ENCODE measurements at places on chromosomes 2 and 18.

DNA sequence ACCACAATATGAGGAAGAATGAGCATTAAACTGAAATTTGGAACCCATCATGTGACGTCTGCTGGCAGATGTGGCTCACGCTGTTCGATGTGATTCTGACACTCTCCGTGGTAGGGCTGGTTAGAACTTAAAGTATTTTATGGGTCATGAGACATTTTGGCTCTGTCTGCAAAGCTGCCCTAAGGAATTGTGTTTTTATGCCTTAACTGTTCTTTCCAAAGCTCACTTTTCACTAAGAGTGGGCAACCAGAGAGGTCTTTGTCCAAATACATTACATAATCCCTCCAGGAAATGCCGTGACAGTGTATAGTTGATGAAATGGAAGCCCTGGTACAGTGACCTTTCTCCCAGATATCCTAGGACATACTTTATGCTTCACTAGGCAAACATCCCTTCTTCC lies 119.1 kb downstream of the AQP4 start:
- no peak for DNase-seq

DNA sequence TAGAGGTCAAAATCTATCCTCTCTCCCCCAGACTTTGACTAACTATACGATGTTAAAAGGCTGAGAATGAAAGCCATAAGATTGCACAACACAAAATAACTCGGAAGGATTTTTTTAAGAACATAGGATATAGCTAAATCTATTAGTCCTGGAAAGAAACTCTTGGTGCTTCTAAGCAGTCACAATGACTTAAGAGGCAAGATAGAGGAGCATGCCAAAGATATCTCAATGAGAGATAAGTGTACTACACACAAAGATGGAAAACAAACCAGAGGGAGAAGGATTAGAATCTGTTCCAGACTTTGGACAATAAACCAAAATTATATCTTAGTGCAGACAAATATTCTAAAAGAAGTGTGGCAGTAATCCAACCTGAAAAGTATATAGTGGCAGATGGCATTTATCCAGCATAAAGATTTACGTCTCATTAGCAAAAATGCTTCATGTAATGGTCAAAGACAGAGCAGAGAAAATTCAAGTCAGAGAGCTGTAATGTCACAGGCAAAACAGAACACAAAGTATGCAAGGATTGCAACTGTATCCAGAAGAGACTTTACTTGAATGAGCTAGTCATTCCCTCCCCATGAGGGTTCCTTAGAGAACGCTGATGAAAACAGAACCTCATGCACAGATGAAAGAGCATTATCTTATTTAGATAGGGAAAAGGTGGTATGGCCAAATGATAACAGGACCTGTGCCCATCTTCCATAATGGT lies 28.8 kb upstream of the EVA1A start:
- no peak for DNase-seq

DNA sequence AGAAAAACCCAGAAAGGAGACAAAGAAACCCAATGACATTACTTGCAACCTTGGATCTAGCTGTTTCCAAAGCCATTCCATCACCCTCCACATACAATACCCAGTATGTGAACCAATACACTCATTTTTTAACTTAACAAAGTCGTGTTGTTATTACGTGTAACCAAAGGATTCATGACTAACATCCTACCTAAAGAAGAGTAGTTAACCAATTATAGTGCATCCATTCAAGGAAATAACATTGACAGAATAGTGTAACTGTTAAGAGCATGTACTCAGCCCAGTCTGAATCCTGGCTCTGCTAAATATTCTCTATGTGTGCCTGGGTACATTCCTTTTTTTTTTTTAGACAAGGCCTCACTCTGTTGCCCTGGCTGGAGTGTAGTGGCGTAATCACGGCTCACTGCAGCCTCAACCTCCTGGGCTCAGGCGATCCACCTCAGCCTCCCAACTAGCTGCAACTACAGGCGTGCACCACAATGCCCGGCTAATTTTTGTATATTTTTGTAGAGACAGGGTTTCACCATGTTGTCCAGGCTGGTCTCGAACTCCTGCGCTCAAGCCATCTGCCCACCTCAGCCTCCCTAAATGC lies 9.9 kb downstream of the TLK1 start:
- DNase-seq, result no peak

- DNase-seq, result no peak
These were observed 25.2 kb downstream of the FAM228A start for GRCh38 chr2:24199968-24200590.

GRCh38 chr2:213429516-213429915 lies 145.3 kb downstream of the SPAG16 start:
- DNase-seq, result no peak

- DNase-seq, result no peak
These were observed 44.7 kb downstream of the ANKRD12 start for GRCh38 chr18:9181275-9181674.

DNA sequence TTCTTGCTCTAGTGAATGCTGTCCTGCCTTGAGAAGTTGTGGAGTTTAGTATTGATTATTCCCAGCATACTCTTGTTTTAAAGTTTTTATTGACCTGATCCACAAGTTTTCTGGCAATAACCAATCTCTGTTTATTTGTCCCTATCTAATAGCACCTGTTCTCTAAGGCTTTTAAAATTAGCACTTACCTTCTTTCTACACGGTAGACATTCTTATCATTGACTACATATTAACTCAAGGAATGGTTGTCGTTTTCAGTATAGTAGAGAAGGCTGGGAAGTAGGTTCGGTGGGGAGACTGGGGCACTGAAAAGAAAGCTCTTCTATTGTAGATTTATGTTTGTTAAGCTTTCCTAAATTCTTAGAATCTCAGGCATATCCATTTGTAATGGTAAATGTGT lies 726.0 kb downstream of the DPP10 start:
- no peak for DNase-seq

DNA sequence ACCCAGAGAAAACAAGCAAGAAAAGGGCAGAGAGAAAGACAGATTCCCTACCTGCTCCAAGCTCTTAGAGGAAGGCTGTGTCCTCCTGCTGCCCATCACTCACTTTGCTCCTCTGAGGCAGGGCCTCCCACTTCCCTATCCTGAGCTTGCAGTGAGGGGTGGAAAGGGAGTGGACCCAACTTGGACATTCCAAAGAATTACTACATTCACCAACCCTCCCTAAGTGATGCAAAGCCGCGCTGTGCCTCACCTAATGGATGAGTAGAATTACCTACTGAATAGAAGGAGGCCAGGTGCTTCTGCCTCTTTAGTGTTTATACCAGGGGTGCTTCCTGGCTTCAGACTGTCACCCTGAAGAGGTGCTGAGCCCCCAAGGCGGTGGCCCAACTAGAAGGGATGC lies 5.6 kb upstream of the OSR1 start:
- no peak for DNase-seq

- DNase-seq, result no peak
These were observed 437.7 kb downstream of the SATB2 start for GRCh38 chr2:199019898-199020507.

- no peak for DNase-seq
These were observed 37.2 kb downstream of the YES1 start for GRCh38 chr18:774811-775210.

DNA sequence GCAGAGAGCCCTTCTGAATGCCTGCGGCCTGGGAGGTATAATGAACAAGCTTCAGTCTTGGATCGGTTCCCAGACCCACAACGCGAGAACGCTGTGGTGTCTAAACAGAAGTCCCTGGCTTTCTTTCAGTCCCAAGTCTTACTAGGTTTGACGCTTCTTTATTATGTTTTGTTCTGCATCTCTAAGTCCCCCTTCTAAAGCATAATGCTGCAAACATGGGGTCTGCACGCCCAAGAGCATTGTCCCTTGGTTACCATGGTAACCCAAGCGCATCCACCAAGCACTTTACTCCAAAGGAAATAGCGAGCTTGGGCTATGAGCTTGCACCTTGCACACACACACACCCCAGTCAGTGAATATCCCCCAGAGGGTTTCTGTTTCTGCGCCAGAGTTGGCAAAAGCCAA lies 193.7 kb downstream of the INO80D start:
- DNase-seq, result no peak

DNA sequence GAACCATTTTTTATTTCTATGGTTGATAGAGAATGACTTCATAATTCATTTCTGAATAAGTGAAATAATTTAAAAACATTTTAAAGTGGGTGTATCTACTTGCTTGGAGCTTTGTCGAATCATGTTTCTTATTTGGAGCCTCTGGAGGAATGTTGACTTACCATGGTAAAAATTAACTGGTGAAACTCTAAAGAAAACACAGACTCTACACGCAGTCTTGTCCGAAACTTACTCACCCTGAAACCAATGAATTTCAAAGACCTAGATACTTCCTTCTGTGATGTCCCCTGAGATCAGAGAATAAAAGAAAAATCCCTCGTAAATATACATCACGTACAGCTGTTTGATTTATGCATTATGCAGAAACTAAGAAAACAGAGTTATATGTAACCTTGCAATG lies 665.2 kb upstream of the NRXN1 start:
- no peak for DNase-seq

DNA sequence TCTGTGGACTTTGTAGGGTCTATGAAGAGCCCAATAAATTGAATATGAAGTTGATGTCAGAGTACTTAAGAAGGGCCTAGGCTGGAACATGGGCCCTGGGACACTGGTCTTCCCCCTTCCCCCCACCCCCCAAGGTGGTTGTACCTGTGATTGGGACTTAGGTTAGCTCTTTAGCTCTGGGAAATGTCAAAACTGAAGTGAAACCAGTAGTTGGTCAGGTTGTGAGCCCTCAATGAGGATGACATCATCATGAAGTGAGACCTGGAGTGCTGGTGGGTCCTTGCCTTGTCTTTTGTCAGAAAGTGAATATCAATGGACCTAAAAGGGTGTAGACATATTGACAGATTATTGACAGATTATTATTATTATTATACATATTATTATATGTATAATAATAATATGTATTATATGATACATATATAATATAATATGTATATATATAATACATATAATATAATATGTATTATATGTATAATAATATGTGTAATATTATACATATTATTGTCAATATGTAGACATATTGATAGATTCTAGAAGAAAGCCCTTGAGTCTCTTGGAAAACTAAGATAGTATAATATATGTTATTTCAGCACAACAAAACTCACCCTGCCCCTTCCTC lies 5.4 kb downstream of the MARS2 start:
- no peak for DNase-seq

- no peak for DNase-seq
These were observed 2.3 kb downstream of the KLHL41 start for GRCh38 chr2:169511818-169512217.

Measured in NCI-H1417 treated with DMSO at 0.1 percent for 48 hours (cell line).